NCI-H2029 treated with DMSO at 0.1 percent for 48 hours (cell line): ENCODE measurements at places on chromosomes 16 and 17.

- no peak for DNase-seq
Measured at GRCh38 chr16:30782486-30783279, 4.3 kb downstream of the ZNF629 start.

- DNase-seq = no peak
Measured at GRCh38 chr17:81110488-81111040, 54.7 kb upstream of the PVALEF start.

- no peak for DNase-seq
Measured at GRCh38 chr16:14354561-14355351, 275.3 kb downstream of the PARN start.

GRCh38 chr17:62565817-62566216 is 61.7 kb upstream of the MRC2 start:
- DNase-seq = no peak

DNA sequence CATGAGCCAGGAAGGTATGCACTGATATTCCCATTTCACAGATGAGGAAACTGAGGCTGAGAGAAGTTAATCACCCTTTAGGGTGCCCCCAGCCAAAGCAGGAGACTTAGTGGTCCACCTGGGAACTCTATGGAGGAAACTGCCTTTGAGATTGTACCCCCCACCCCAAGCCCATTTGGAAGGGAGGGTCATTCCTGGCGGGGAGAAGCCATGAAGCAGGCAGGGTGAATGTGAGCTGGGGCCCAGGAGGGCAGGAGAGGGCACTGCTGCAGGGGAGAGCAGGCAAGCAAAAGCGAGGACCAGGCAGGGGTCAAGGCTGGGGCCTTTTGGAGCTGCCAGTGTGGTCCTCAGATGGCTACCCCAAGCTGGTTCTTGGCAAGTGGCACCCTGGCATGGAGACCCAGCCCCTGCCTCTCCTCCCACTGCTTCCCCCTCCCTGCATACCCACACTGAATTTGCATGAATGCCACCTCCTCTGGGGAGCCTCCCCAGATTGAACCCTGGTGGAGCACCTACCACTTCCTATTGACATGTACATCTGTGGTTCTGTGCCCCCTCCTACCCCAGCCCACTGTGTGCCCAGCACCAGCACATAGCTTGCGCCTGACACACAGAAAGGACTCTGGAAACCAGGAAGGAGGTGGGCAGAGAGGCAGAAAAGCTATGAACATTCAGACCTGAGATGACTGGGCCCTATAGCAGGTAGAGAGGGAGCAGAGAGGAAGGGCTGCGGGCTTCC is 965 bp upstream of the TMC6 start:
- DNase-seq = no peak
